Stimulated activated CD4-positive, alpha-beta T cell treated with anti-CD3 and anti-CD28 coated beads, TNF-alpha, amount 100 ng/mL, for 4 hours (primary cell): ENCODE measurements at places on chromosomes 5 and 9.

- DNase-seq, result no peak
These were observed 158.1 kb downstream of the NPR3 start for GRCh38 chr5:32869216-32869615.

- DNase-seq, result no peak
These were observed 15.6 kb downstream of the SLC35D2 start for GRCh38 chr9:96367943-96368342.

GRCh38 chr9:75112789-75113188, 24.5 kb downstream of the OSTF1 start:
- no peak for DNase-seq

DNA sequence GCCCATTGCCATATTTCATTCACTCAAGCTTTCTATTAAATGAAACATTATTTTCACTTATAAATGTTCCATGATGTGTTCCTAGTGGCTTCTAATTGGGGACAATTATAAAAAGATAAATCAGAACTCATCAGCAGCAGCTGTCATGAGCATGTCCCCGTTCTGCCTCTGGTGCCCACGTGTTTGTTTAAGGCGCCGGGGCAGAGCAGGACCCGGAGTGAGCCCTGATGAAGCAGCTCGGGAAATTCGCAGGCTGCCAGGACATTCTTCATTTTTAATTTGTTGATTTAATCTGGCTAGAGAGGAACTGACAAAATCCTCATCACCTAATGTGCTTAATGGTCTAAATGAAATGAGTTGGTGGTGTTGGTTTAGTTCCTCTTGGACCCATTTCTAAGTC, 475.0 kb downstream of the CTNND2 start:
- DNase-seq, result no peak

DNA sequence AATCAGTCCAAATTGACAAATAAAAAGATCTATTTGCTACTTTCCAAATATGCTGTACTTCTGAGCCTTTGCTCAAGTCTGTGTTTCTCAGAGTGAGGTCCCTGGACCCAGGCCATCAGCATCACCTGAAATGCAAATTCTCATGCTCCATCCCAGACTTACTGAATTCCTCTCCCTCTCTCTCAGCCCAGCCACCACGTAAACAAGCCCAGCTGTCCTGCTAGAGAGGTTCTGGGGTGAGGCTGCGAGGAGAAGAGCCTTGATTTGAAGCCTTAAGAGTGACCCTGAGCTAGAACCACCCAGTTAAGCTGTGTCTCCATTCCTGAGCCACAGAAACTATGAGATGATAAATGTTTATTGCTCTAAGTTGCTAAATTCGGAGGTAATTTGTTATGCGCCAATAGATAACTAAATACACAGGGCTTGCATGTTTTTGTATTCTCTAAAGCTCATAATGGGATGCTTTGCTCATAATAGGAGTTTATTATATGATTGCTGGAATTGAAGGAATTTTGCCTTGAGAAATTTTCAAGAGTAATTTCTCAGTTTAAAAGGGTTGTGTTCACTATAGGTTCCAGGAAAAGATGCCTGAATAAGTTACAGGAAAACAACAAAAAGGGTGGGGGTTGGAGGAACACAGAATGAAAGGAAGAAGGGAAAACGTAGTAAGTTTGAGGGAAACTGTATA, 98.9 kb upstream of the SPATA31D4 start:
- DNase-seq, result no peak

- DNase-seq, result no peak
These were observed 305.0 kb downstream of the MRPS30 start for GRCh38 chr5:45113726-45114125.

- DNase-seq, result no peak
These were observed 4.0 kb upstream of the NIPSNAP3A start for GRCh38 chr9:104743376-104743985.

GRCh38 chr5:97009212-97009898, 73.5 kb downstream of the LNPEP start:
- DNase-seq, result no peak

GRCh38 chr5:102858221-102858620, 103.1 kb downstream of the PAM start:
- DNase-seq, result no peak

GRCh38 chr5:51958473-51958872, 575.2 kb downstream of the ISL1 start:
- no peak for DNase-seq

GRCh38 chr9:108698231-108698630, 157.6 kb downstream of the ACTL7B start:
- DNase-seq, result no peak

GRCh38 chr5:97629276-97629675, 446.2 kb upstream of the RIOK2 start:
- no peak for DNase-seq

GRCh38 chr5:38612851-38613250, 56.4 kb upstream of the LIFR start:
- DNase-seq, result no peak

GRCh38 chr5:38716516-38716915, 129.3 kb upstream of the OSMR start:
- DNase-seq, result no peak

DNA sequence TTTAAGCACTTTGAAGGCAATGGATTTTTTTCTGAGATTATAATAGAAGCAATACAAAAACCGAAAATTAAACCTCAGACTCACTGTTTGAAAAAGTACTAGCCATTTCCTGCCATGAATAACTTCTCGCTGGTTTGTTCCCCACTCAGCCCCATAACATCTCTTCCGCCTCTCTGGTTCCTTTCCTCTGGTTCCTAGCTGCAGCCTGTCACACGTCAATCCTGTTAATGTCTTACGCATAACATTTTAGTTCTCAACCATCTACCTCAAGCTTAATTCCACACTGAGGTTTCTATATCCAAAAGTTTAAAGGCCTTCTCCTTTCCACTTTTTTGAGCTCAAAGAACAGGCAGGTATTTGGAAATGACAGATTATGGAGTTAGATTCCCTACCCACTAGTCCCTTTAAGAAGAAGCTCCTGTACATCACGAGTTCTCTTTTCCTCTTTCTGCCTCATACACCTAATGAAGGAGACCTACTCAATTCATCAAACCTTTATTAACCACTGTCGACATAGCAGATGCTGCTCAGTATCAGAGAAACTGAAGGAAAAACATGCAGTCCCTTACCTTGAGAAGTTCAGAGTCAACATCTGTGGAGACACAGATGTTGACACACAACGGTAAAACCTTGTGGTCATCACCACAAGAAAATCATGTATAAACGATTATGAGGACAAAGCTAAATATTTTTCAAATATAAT, 243.0 kb upstream of the PTGER4 start:
- DNase-seq, result no peak

GRCh38 chr9:130940027-130940549, 1.0 kb upstream of the FIBCD1 start:
- no peak for DNase-seq

DNA sequence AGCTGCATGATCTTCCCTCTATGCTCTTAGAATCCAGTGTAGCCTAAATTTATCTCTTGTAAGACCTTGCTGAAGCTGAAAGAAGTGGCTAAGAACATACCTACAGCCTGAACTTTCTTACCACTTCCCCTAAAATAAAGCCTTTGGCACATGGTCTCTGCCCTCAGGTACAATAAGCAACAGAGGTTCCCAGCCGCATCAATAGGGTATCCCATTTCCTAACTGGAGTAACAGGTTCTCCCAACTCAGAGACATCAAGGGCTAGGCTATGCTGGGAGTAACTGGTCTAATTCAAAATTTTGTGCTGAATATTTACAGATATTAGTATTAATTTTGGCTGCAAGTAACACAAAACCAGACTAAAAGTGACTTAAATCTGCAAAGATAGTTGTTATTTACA, 335.8 kb upstream of the TRPC7 start:
- DNase-seq, result no peak
